ENCODE measurements at places on chromosomes 12 and 14. TPM values are rescaled to one million over a fixed set of nuclear protein-coding genes. Genes with fewer than 3 reads are reported as not detected.

Gene AKAP6
- total RNA-seq = 6.4 TPM

Gene ETFRF1
- 33.0 TPM for total RNA-seq

Gene DUSP6
- 93.3 TPM for total RNA-seq

Gene NPFF
- total RNA-seq = not detected

Gene BATF
- total RNA-seq = 1.7 TPM

Gene CYP27B1
- 0.98 TPM for total RNA-seq

Gene B4GALNT3
- total RNA-seq = 28.8 TPM

DNA sequence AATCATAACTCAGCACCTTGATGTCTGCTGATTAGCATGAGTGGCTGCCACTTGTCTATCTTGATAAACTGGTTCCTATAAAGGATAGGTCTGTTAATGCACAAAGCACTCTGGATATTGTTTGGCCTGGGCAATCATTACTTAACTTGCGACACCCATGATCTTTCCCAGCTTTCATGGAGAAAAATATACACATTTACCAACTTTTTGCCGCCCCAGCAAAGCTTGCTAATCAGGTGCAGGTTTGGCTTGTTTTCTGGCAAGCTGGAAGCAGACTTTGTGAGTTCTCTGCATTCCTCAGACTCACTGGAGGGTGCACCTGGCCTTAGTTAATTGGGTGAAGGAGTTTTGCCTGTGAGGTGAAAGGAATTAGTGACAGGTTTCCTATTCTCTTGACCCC lies 1126.4 kb upstream of the FLRT2 start:
- DNase-seq = no peak

DNA sequence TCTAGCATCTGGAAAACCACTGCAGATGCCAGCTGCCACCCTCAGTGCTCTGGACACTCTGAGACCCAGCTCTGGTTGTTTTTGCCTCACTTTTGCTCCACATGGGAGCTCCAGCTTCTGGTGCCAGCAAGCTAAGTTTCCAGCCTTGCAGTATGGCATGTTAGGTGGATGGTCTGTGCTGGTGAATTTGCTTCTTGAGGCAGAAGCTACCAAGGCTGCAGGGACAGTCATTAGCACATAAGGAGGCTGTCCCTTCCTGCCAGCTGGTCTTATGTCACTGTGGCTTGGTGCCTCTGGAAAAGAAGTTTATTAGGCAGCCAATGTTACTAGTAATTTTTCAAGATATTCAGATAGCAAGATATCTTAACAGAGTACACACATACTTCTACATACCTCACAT lies 64.2 kb upstream of the CSRP2 start:
- DNase-seq = no peak

DNA sequence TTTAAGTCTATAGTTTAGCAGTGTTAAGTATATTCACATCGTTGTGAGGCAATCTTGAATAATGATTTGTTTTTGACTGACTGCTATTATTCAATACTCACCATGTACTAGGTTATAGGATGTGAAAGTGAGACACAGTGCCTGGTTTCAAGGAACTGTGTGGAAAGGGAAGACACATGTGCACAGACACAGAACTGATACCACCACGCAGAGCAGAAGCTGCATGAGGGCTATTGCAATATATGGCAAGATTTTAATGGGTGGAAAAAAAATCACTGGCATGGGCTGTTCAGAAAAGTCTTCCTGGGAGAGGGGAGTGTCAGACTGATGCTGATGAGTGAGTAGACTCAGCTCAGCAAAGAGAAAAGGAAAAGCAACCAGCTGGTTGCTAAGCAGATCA lies 10.4 kb downstream of the SLC7A8 start:
- no peak for DNase-seq

DNA sequence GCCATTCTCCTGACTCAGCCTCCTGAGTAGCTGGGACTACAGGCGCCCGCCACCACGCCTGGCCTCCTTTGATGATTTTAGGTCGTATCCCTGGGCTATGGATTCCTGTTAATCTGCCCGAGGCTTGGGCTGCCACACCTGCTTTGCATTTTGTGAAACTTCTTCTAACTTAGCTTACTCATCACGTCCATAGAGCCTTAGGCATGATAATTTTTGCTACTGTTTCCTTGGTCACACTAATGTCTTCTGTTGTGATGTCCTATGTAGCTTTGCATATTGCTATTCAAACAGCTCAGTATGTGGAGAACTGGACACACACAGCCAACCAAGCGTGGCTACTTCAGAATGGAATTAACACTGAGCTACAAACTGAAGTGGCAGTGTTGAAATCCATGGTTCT lies 47.5 kb upstream of the DDX11 start:
- DNase-seq = no peak

DNA sequence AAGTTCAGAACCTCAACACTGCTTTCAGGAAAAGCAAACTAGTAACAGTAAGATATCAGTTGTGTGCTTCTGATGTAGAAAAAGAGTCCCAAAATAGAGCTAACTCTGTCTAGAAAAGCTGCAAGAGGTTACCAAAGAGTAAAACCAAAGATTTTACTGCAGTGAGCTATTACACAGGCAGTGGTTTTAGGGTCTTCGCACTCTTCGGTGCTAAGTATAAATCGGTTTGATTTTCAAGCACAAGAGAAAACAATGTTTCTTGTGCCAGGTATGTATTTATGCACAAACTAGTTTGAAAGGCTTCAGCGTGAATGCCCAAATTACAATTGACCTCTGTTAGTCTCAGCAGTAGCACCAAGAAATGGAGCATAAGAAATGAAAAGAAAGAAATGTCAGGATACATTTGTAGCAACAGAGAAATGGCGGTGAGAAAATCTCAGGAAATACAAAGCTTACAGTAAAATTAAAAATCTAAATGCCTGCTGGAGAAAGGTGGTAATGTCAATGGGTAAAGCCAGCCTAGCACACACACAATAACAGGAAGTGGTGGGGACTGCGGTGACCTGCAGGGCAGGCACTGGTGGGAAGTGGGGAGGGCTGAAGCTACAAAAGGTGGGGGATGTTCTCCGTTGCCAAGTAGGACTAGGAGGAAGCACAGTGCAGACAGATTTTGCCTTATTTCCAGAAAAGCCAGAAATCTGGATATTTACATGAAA lies 18.0 kb upstream of the DYRK2 start:
- no peak for DNase-seq

- DNase-seq = no peak
These were observed 151.4 kb upstream of the EEA1 start for GRCh38 chr12:93080452-93080851.

Measured in sciatic nerve (tissue), 2 donors.